Right ventricle myocardium superior (tissue), 1 donor: ENCODE measurements at places on chromosomes 4 and X. TPM values are rescaled to one million over a fixed set of nuclear protein-coding genes. Genes with fewer than 3 reads are reported as not detected.

PPP3CA gene
- total RNA-seq: 20.5 TPM

GATA1 gene
- 0.13 TPM for total RNA-seq

- peak; percentile 37 for DNase-seq
Observed at GRCh38 chrX:275476-275966, 5.7 kb upstream of the PLCXD1 start.

SPATA4 gene
- 0.32 TPM for total RNA-seq

- no peak for DNase-seq
Observed at GRCh38 chr4:23166919-23167318, 474.2 kb downstream of the GBA3 start.
